Activated T-helper 1 cell treated with anti-CD3 and anti-CD28 coated beads, Interleukin-12 subunit alpha, Interleukin-12 subunit beta, Interleukin-2, Interleukin-4 antibody, amounts not matched to agents 30 ng/mL and 10 ng/mL and 1 ng/mL, durations not matched to agents 14 hours and 24 hours and 36 hours (primary cell): ENCODE measurements at places on chromosomes 16 and 17. TPM values are rescaled to one million over a fixed set of nuclear protein-coding genes. Genes with fewer than 3 reads are reported as not detected.

Gene TBC1D3K
- total RNA-seq, result not detected in 2 replicates

Gene IRF8
- 158 and 166 TPM in 2 replicates for total RNA-seq

DNA sequence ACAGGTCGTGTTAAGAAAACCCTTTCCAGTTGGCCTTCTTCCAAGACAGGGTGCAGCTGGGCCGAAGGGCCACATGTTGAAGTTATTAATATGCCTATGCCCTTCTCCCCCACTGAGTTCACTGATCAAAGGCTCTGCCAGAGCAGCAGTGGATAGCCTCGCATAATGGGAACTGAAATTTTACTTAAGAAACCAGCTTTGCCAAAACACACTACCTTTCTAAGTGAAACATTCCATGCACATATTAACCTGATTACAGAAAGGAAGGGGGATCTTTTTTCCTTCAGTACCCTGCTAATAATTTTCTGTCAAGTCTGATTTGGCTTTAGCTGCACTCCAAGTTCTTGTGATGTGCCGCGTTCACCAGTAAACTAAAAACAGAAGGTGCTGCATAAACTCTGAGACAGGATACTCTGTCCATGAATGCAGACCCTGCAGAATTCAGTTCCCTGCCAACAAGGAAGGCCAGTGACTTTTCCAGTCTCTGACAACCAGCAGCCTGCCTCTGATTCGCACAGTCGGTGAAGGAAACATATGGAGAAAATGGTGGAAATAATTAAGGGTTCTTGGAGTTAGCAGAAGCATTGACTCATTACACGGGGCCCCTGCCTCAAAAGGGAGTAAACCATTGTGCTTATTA, 283.8 kb downstream of the ZFHX3 start:
- H3K4me1 ChIP-seq, result no peaks in the 10 kb centered on the region
- no peak overlapping the region for H3K4me3 ChIP-seq
- peaks cover 1% of the 10 kb centered on the region for H3K27me3 ChIP-seq
- no peak for DNase-seq
- H3K27ac ChIP-seq, result no peak overlapping the region

DNA sequence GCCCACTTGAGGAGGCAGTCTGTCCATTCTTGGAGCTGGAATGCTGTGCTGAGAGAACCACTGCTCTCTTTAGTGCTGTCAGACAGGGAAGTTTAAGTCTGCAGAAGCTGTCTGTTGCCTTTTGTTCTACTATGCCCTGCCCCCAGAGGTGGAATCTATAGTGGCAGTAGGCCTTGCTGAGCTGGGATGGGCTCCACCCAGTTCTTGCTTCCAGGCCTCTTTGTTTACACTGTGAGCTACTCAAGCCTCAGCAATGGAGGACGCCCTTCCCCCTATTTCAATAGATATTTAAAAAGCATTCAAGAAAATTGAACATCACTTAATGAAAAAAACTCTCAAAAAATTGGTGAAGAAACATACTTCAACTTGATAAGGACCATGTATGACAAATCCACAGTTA, 313.5 kb downstream of the PHKB start:
- H3K27ac ChIP-seq, result no peak overlapping the region
- H3K4me1 ChIP-seq, result peaks cover 7% of the 10 kb centered on the region
- DNase-seq, result no peak
- H3K36me3 ChIP-seq, result peaks cover 2% of the 10 kb centered on the region
- H3K4me3 ChIP-seq, result no peak overlapping the region

Gene RNF222
- total RNA-seq, result not detected in 2 replicates

GRCh38 chr17:75232786-75233185, 27.3 kb downstream of the NUP85 start:
- no peaks in the 10 kb centered on the region for H3K27me3 ChIP-seq
- H3K27ac ChIP-seq, result no peak overlapping the region
- peaks cover 59% of the 10 kb centered on the region for H3K36me3 ChIP-seq
- H3K4me3 ChIP-seq, result no peak overlapping the region
- no peak for DNase-seq

Gene INCA1
- 0.34 and 0.37 TPM in 2 replicates for total RNA-seq

DNA sequence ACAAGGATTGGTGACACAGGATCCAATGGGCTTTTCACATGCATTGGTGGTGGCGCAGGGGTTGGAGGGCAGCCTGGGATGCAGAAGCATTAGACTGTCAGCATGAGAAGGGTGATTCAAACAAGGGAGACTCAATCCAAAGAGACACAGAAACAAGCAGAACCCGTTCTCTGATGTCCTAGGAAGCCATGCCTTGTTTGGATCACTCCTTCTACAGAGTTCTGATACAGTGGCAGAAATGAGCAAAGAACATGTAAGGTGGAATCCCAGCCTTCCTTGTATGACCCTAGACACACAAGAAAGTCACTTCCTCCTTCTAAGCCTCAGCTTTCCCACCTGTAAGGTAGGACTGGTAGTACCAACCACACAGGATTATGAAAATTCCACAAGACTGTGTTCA, 5.7 kb downstream of the KRT33B start:
- no peak overlapping the region for H3K4me3 ChIP-seq
- no peaks in the 10 kb centered on the region for H3K4me1 ChIP-seq
- H3K27ac ChIP-seq, result no peak overlapping the region
- H3K27me3 ChIP-seq, result peaks cover 5% of the 10 kb centered on the region
- DNase-seq, result no peak

DNA sequence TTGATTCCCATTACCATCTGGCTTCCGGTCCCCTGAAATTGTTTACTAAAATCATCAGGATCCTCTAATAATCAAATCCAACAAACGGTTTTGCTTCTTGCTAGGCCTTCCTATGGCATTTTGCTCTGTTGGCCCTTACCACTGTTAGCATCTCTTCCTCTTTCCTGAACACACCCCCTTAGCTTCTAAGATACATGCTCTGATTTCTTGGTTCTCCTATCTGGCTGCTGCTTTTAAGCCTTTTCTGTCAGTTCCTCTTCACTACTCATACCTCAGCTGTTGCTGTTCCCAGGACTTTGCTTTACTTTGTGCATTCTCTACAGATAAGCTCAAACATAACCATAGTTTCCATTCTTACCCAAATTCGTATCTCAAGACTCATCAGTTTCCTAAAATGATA, 11.4 kb downstream of the CAPNS2 start:
- no peak overlapping the region for H3K4me3 ChIP-seq
- no peak for DNase-seq
- no peaks in the 10 kb centered on the region for H3K4me1 ChIP-seq
- peaks cover 2% of the 10 kb centered on the region for H3K27me3 ChIP-seq
- no peaks in the 10 kb centered on the region for H3K36me3 ChIP-seq

DNA sequence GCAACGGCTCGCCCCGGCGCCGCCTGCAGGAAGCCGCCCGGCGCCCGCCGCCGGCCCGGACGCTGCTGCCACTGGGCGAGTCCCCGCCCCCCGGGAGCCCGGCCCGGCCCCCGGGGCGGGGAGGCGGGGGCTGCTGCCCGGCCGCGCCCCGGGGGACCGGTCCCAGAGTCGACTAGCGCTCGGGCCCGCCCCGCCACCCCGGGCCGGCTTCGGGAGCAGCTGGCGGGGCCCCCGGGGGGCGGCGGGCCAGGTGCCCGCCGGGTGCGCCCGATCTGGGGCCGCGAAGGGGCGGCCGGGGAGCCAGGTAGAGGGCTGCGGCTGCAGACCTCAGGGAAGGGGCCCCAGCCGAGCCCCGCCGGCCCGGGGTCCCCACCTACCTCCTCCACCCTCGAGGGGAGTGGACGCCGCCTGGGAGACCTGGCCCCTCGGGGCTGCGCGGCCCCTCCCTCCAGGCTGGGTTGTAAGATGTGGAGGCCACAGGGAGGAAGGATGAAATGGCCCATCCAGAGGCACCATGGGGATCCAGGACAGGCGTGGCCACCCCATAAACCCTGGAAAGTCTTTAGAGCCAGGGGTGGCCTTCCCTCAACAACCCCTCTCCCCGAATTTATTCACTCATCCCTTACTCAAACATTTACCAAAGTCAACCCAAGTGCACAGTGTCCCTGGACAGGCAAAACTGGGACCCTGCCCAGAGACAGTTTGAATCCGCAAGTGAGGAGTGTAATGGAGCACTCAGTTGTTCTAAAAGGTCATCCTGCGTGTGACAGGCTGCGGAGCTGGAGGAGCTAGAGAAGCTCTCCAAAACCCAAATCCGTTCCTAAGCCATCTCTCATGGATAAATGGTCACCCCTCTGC, at the start of gene CDYL2:
Gene CDYL2, minus strand, starts transcription at position 73 of the 858 bp plus-strand sequence. CDS start 425 bp downstream, outside the sequence.
- H3K27me3 ChIP-seq, result no peaks in the 10 kb centered on the region
- H3K4me1 ChIP-seq, result peaks cover 50% of the 10 kb centered on the region
- H3K36me3 ChIP-seq, result peaks cover 18% of the 10 kb centered on the region
- H3K4me3 ChIP-seq, result peak within 1 kb of the TSS; percentile 95

DNA sequence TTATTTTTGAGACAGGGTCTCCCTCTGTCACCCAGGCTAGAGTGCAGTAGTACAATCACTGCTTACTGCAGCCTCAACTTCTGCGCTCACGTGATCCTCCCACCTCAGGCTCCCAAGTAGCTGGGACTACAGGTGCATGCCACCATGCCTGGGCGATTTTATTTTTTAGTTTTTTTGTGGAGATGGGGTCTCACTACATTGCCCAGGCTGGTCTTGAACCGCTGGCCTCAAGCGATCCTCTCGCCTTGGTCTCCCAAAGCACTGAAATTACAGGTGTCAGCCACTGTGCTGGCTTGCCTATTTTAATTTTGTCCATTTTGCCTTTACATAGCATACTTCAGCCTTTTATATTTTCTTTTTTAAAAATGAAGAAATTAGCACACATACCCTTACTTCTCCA, 51.2 kb downstream of the TTC19 start:
- H3K4me3 ChIP-seq, result no peak overlapping the region
- peaks cover 17% of the 10 kb centered on the region for H3K4me1 ChIP-seq
- DNase-seq, result no peak
- peaks cover 52% of the 10 kb centered on the region for H3K36me3 ChIP-seq

Gene TUBB3
- total RNA-seq, result 2.0 and 2.6 TPM in 2 replicates

Gene ESRP2
- total RNA-seq, result 0.10 and 0.12 TPM in 2 replicates

Gene LRRC37B
- 16.7 and 22.7 TPM in 2 replicates for total RNA-seq

DNA sequence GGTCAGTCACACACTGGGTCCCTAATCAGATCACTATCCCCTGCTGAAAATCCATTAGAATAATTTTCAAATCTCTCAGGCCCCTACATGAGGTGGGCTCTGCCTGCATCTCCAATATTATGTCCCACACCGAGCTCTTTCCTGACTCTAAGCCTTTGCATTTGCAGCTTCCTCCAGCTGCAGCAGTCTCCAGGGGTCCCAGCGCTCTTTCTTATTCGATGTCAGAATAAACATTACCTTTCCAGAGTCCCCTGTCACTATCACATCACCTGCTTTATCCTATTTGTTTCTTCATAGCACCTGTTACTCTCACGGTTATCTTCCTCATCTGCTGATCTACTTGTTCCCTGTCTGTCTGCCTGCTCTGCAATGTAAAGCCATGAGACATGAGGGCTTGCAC, 57.3 kb upstream of the MON1B start:
- H3K27ac ChIP-seq, result no peak overlapping the region
- no peaks in the 10 kb centered on the region for H3K36me3 ChIP-seq
- no peak overlapping the region for H3K4me3 ChIP-seq
- no peaks in the 10 kb centered on the region for H3K27me3 ChIP-seq
- DNase-seq, result no peak
- H3K4me1 ChIP-seq, result no peaks in the 10 kb centered on the region

Gene KRTAP9-2
- not detected in 2 replicates for total RNA-seq

Gene ENPP7
- 0.10 and 0.16 TPM in 2 replicates for total RNA-seq

DNA sequence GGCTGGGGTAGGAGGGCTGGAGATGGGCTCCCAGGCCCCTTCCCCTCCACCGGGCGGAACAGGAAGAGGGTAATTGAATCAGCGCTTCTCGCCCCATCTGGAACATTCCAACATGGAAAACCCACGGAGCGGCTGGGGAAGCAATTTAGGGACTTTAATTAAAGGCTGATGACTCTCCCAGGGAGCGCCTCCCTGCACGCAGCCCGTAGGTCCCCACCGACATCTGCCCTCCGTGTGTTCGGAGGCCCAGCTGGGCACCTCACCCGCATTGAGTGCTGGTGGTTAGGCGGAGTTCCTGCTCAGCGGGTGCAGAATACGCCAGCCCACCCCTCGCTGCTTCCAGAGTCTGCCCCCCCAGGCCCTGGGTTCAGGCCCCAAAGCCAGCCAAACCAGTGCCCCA, 10.0 kb downstream of the HS3ST6 start:
- H3K27ac ChIP-seq, result no peak overlapping the region
- no peak overlapping the region for H3K4me3 ChIP-seq
- no peak for DNase-seq
- H3K27me3 ChIP-seq, result peaks cover 4% of the 10 kb centered on the region

DNA sequence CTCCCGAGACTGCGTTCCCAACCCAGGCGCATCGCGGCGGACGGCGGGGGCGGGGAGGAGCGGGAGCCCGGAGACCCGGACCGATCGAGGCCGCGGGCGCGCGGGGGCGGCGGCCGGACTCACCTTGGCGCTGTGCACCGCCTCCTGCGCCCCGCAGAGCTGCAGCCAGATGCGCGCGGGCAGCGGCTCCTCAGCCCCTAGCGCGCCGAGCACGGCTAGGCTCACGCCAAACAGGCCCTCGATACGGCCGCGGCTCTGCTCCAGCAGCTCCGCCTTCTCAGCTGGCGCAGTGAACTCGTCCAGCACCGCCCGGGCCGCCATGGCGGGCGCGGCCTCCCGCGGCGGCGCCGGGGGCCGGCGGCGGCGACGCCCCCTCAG, 339 bp downstream of the N4BP1 start:
- H3K27ac ChIP-seq, result peak overlapping the region; percentile 93
- H3K27me3 ChIP-seq, result no peaks in the 10 kb centered on the region
- H3K36me3 ChIP-seq, result peaks cover 8% of the 10 kb centered on the region
- H3K4me3 ChIP-seq, result no peak overlapping the region
- no peak for DNase-seq

GRCh38 chr17:64788286-64789060, 126.4 kb upstream of the SMURF2 start:
- peaks cover 9% of the 10 kb centered on the region for H3K36me3 ChIP-seq
- H3K4me3 ChIP-seq, result no peak overlapping the region
- no peaks in the 10 kb centered on the region for H3K27me3 ChIP-seq

DNA sequence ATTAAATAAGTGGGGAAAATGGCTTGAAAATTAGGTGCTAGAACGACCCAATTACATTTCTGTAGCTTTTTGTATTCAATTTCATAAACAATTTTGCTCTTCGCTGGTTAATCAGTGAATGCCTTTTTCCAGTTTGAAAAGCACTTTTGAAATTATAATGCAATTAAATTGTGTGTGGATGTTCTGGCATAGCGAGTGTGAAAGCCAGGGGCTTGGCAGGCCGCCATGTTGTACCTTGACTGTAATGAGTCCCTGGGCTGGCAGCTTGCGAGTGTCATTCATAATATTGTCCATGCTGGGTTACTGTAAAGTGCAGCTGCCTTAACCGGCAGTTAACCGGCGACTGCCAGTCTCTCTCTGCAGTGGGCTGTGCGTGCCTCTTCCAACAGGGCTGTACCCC, 177.8 kb downstream of the CCDC182 start:
- no peak overlapping the region for H3K4me3 ChIP-seq
- no peak for DNase-seq
- H3K36me3 ChIP-seq, result peaks cover 2% of the 10 kb centered on the region
- no peak overlapping the region for H3K27ac ChIP-seq
- H3K27me3 ChIP-seq, result no peaks in the 10 kb centered on the region
